Spinal cord (tissue), 10 donors: ENCODE measurements at places on chromosomes 1 and 21.

DNA sequence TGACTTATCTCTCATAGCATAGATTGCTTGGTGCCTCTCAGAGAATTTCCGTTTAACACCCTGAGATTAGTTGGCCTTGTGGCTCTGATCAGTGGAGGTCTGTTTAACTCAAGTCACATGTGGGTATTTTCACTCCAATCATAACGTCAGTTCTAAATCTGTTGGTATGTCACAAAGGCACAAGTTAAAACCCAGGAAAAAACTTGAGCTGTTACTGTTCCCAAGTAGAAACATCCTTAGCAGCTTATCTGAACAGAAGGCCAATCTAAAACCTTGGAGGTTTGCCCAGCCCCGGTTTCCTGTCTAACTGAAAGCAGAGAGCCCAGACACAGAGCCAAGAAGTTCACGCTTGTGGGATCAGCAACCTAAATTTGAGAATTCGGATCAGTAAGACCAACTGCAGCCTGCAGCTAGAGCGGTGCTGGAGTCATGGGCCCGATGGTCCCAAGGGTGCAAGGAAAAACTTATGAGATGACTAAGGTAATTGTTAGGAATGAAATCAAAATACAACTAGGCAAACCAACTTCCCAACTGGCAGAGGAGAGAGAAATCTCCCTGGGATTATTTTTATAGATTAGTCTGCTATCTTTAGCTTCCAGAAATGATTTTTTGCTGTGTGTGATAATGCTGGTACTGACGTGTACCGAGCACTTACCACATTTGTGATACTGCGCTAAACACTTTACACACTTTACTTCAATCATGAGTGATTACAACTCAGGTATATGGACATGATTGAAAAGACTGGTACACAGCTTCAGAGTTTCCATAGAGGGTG is 90.2 kb upstream of the C1orf21 start:
- DNase-seq: peak; percentile 84

- DNase-seq: no peak
These were observed 53.6 kb downstream of the KIF21B start for GRCh38 chr1:200969726-200970561.

DNA sequence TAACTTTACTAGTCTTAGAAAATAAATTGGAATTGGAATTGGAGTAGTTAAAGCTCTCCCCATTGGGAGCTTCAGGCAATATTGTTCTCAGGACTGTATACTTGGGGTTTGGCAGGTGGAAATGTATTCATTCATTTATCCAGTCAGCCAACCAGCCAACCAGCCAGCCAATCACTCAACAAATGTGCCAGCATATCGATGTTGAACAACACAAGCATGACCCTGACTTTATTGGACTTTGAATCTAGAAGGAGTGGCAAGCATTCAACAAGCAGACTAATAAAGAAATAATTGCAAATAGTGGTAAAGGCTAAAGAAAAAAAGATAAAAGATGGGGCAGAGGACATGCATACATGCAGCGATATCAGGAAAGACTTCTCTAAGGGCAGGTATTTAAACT is 55.5 kb upstream of the ZC3H11B start:
- no peak for DNase-seq

GRCh38 chr1:2334883-2335534 is 56.3 kb downstream of the MORN1 start:
- no peak for DNase-seq

DNA sequence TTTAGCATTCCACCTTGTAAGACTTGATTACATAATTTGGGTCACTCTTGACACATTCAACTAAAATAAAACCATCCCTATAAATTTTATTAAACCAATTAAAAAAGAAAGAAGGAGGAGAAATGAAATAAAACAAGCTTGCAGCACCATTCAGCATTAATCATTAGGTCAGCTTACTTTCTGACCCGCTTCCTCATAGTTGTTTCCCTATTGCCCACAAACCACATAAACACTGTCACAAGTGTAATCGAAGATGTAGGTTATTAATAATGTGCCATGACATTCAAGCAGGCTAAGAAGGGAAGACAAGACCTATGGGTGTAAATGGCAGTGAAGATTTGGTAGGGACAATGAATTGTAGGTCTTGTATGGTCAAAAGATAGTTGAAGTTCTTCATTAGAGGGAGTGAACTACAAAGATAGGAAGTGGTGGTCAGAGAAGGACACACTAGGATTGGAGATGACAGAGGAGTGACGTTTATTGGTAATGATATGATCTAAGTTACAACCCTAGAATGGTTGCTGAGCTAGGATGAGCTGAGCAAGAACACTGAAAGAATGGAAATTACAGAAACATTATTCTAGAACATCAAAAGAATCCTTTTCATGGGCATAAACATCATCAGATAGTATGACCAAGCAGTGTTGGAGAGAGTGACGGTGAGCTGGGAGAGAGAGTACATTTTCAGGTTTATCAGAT is 231.5 kb downstream of the KCNT2 start:
- no peak for DNase-seq

DNA sequence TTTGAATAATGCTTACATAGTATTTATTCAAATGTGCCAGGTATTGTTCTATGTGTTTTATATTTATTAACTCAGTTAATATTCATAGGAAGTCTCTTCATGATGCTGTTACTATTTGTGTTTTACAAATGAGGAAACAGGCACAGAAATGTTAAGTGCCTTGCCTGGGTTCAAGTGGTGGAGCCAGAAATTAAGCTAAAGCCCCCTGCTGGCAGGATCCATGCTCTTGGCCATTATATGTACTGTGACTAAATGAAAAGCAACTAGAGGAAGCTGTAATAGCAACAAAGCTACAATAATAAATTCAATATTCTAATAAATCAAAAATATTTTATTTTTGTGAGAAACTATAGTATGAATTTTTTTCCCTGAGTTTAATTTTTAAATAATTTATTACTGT is 30.0 kb downstream of the IARS2 start:
- DNase-seq: no peak

- peak; percentile 41 for DNase-seq
These were observed 30.5 kb downstream of the ZBTB8OS start for GRCh38 chr1:32619701-32620485.

- DNase-seq: no peak
These were observed 126.2 kb upstream of the COL6A1 start for GRCh38 chr21:45855248-45855811.

DNA sequence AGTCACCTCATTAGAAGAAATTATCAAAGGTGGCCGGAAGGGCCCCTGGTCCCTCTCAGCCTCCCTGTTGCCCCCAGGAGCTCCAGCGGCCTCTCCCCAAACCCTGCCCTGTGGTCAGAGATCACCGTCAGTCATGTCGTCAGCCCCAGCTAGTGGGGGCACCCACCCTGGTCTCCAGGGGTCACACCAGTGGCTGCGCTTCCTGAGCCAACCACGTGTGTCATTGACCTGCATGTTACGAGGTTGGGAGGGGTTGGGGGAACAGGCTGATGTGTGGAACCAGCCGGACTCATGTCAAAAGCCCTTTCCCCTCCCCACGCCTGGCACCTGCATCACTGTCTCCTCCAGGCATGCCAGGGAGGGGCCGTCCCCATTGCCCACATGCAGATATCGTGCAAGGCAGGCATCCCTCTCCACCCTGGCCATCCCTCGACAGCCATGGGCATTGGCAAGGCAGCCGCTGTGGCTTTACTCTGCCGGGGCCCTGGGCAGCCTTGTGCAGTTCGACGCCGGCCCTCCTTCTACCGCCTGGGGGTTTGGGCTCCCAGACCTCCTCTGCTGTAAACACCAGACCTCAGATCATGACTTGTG is 128.7 kb downstream of the CRYAA start:
- DNase-seq: no peak

- no peak for DNase-seq
These were observed 685 bp downstream of the CRTC2 start for GRCh38 chr1:153957744-153958110.

- DNase-seq: no peak
These were observed 175.0 kb downstream of the VAV3 start for GRCh38 chr1:107789817-107790524.

DNA sequence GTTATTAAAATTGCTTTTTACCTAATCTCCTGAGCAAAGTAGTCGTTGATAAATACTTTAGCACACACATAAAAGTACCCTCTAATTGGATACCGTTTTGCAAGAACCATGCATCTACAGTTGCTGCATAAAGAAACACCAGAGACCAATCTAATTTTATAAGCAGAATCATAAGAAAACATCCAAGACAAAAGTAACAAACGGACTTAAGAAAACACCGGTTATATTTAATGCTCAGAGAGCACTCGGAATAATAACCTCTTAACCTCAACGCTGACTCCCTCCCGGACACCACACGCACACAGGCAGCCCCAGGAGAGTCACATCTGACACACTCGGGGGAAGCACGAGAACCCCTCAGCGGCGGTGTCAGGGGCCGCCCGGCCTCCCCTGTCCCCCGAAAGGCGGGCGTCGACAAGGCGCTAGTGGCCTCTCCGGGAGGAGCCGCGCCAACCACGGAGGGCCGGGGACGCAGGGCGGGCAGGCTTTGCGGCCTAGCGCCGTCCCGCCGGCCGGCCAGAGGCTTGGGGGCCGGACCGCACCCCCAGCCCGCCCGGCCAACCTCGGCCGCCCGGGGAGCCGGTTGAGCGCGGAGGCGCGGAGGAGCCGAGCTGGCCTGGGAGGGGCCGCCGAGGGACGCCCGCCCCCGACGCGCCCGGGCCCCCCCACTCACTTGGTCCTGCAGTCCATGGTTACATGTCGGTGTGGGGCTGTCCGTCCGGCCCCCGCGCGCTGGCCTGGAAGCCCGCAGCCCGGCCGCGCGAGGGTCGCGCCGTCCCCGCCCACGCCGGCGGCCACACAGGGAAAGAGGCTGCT is 606 bp downstream of the DENND1B start:
- peak; percentile 31 for DNase-seq

DNA sequence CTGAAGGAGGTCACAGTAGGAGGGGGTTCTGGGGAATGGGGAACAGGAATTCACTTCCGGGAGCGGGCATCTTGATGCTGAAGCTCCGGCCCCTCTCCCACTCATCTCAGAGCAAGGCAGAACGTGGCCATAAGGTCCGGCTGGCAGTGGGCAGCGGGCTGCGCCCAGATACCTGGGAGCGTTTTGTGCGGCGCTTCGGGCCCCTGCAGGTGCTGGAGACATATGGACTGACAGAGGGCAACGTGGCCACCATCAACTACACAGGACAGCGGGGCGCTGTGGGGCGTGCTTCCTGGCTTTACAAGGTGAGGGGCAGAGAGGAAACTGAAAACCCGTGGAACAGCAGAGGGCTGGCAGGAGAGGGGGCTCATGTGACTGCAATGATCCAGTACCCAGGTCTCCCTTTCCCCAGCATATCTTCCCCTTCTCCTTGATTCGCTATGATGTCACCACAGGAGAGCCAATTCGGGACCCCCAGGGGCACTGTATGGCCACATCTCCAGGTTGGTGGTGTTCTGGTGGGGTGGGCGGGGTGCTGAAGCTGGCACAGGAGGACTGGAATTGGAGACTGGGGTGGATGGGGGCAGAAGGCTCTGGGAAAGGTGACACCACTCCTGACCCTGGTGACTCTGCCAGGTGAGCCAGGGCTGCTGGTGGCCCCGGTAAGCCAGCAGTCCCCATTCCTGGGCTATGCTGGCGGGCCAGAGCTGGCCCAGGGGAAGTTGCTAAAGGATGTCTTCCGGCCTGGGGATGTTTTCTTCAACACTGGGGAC is 3.0 kb downstream of the SLC27A3 start:
- no peak for DNase-seq

DNA sequence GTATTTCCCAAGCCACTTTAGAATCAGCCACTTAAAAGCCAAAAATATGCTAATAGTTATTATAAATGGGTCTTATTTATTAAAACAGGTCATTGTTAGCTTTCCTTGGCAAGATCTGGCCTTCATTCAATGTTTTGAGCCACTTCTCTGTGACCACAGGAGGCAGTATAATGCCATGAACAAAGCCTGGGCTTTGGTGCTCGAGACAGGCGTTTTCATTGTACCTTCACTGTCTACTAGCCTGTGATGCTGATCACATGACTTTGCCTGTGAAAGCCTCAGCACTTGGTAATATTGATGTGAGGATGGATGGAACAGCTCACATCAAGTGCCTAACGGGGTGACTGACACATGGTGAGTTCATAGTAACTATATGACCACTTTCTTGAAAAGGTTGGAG is 217.0 kb downstream of the RWDD3 start:
- no peak for DNase-seq
